Vagina (tissue), 2 donors: ENCODE measurements at places on chromosomes 5 and 9. TPM values are rescaled to one million over a fixed set of nuclear protein-coding genes. Genes with fewer than 3 reads are reported as not detected.
A peak's percentile ranks its signal among the peaks of the same experiment; 100 is the strongest.

SLC36A3 gene
- not detected for total RNA-seq

ADGRV1 gene
- total RNA-seq = 10.6 TPM

GRCh38 chr9:107025260-107026035 is 162.5 kb downstream of the ZNF462 start:
- H3K4me3 ChIP-seq = no peak overlapping the region
- H3K4me1 ChIP-seq = no peaks in the 10 kb centered on the region
- H3K36me3 ChIP-seq = no peaks in the 10 kb centered on the region
- DNase-seq = no peak
- H3K27ac ChIP-seq = no peak overlapping the region

- H3K4me1 ChIP-seq = peaks cover 31% of the 10 kb centered on the region
- H3K27me3 ChIP-seq = no peaks in the 10 kb centered on the region
- peak overlapping the region; percentile 3 for H3K4me3 ChIP-seq
- DNase-seq = no peak
- H3K27ac ChIP-seq = peak overlapping the region; percentile 42
- no peaks in the 10 kb centered on the region for H3K36me3 ChIP-seq
Measured at GRCh38 chr9:37994639-37995347, 74.2 kb downstream of the SHB start.

GRCh38 chr5:112154940-112155686 is 264.0 kb downstream of the EPB41L4A start:
- H3K27ac ChIP-seq = no peak overlapping the region
- no peak overlapping the region for H3K4me3 ChIP-seq
- no peak for DNase-seq
- peaks cover 2% of the 10 kb centered on the region for H3K4me1 ChIP-seq
- no peaks in the 10 kb centered on the region for H3K36me3 ChIP-seq
